Activated CD4-positive, alpha-beta T cell treated with anti-CD3 and anti-CD28 coated beads for 48 hours (primary cell): ENCODE measurements at places on chromosomes 13 and 19.

- peak; percentile 70 for DNase-seq
Observed at GRCh38 chr19:3692141-3693024, 7.9 kb downstream of the PIP5K1C start.

DNA sequence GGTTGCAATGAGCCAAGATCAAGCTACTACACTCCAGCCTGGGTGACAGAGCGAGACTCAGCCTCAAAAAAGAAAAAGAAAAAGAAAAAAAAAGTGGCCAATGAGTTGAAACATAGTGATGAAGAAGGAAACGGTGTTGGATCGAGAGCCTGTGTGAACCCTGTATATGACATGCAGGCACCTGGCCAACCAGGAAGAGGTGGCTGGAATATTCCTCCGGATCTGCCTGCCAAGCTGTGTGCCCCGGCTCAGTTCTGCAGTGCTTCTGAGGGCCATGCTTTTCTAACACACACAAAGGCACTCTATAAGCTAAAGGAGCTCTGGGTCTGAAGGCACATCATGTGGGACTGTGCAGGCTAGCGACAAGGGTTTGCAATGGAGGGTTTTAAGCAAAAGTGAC lies 3.7 kb upstream of the ZNF444 start:
- DNase-seq, result no peak

DNA sequence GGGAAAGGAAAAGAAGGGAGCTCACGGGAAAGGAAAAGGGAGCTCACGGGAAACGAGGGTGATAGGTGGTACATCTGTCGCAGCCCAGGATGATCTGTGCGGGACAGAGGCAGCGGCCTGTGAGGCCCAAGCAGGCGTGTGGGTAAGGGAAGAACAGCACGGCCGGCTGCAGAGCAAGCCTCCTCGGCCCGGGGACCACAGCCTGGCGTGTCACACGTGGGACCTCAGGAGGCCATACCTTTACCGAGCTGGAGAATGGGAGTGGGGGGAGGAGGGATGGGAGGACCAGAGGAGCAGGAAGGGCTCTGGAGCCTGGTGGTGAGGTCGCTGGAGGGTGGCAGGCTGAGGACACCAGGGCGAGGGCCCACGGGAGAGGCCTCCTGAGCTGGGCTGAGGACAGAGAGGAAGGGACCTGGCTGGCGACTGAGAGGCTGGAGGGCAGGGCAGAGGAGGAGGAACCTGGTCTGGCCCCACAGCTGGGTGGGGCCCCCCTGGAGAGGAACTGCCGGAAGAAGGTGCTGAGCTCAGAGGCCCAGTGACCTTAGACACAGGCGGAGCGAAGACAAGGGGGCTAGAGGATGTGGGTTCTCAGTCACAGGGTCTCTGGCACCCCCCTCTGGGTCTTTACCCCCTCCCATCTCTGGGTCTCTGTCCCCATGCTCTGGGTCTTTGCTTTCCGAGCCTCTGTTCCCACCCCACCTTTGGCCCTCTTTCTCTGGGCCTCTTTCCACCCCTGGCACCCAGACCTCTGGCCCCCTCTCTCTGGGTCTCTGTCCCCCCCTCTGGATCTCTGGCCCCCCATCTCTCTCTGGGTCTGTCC lies 2.9 kb upstream of the FTL start:
- peak; percentile 37 for DNase-seq

- DNase-seq, result no peak
Observed at GRCh38 chr13:44932171-44932849, 57.0 kb downstream of the NUFIP1 start.

DNA sequence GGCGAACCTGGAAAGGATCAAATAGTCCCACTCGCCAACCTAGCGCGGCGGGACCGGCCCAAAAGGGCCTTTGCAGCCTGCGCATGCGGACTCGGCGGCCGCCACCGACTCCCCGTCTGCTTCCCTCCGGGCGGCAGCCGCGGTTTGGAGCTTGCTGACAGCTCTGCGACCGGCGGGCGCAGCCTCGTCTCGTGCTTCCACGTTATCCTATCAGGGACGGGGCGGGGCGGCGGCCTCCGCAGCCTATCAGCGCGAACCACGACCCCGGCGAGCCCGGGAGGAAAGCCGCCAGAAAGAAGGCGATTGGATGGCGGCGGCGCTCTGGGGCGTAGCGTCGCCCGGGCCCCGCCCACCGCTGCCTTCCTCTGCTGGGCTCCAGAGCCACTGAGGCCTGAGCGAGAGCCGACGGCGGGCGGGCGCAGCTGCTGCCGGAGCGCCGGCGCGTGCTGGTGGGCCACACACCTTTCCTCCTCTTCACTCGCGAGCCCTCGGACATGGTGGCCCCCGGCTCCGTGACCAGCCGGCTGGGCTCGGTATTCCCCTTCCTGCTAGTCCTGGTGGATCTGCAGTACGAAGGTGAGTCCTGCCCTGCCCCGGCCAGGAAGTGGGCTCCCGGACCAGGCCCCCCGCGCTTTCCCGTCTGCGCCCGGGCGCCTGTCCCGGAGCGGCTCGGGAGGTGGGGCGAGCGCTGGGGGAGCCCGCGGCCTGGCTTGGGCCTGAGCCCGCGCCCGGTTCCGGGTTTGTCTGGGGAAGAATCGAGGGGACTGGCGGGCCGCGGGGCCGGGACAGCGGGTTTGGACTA lies at the start of gene DNAJC3:
Gene DNAJC3 (plus strand): TSS at position 378 of the 802 bp plus-strand sequence. CDS start 117 bp downstream, at position 495.
- DNase-seq, result peak; percentile 98

DNA sequence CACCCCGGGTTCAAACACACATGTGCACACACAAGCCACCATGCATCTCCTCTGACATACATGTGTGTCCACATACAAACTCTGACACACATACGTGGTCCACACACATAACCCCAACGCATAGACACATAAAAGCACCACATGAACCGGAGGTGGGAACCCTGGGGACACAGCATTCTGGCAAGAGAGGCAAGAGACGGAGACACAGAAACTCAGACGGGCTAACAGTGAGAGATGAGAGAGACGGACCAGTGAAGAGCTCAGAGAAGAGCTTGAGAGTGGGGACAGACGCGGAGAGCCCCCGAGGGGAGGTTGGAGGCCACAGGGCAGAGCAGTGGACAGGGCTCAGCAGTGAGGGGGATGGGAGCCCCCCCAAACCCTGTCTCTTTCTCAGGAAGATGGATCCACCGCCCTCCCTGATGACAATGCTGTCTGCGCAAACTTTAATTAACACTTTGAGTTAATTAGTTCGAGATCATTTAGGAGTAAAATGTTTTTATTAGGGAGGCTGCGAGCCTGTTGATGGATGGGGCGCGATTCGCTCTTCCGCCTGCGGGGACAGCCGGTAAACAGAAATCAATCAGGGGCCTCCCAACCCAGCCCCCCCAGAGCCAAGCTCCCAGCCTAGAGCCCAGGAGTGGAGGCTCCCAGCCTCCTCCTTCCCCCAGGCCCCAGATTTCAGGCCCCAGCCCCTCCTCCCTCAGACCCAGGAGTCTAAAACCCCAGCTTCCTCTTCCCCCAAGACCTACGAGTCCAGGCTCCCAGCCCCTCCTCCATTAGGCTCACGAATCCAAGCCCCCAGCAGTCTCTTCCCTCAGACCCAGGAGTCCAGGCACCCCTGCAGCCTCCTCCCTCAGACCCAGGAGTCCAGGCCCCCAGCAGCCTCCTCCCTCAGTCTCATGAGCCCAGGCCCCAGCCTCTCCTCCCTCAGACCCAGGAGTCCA lies 9.5 kb upstream of the ERFL start:
- DNase-seq, result no peak

- DNase-seq, result peak; percentile 17
Observed at GRCh38 chr19:48966541-48967345, 1.6 kb downstream of the FTL start.

DNA sequence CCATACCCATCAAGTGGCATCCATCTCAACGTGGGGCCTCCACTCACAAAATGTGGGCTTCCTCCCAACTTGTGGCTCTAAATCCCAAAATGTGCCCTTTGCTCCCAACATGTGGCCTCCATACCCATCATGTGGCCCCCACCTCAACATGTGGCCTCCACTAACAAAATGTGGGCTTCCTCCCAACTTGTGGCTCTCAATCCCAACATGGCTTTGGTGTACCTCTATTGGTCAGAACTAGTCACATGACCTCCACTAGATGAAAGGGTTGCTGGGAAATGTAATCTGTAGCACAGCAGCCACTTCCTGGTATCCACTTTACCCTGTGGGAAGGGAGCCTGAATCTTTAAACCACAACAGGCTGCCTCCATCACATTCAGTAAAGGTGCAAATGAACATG lies 10.1 kb upstream of the ACER1 start:
- DNase-seq, result no peak

GRCh38 chr13:52846567-52847321 lies 1.7 kb downstream of the PCDH8 start:
- peak; percentile 66 for DNase-seq
